G401 (cell line): ENCODE measurements at places on chromosomes 12 and 14. TPM values are rescaled to one million over a fixed set of nuclear protein-coding genes. Genes with fewer than 3 reads are reported as not detected.

The SDS gene
- 0.24 and 0.86 TPM in 2 replicates for total RNA-seq

The ABCC9 gene
- total RNA-seq, result not detected in 2 replicates

The NPFF gene
- 10.7 TPM in 1 of 2 replicates, not detected in the other for total RNA-seq

The ALDH1L2 gene
- 0.55 and 2.2 TPM in 2 replicates for total RNA-seq

The RD3L gene
- not detected in 2 replicates for total RNA-seq

The TMPRSS12 gene
- not detected in 2 replicates for total RNA-seq

The RNASE3 gene
- not detected in 2 replicates for total RNA-seq

- no peak for DNase-seq
These were observed 99.5 kb downstream of the PDZRN4 start for GRCh38 chr12:41287500-41288141.

DNA sequence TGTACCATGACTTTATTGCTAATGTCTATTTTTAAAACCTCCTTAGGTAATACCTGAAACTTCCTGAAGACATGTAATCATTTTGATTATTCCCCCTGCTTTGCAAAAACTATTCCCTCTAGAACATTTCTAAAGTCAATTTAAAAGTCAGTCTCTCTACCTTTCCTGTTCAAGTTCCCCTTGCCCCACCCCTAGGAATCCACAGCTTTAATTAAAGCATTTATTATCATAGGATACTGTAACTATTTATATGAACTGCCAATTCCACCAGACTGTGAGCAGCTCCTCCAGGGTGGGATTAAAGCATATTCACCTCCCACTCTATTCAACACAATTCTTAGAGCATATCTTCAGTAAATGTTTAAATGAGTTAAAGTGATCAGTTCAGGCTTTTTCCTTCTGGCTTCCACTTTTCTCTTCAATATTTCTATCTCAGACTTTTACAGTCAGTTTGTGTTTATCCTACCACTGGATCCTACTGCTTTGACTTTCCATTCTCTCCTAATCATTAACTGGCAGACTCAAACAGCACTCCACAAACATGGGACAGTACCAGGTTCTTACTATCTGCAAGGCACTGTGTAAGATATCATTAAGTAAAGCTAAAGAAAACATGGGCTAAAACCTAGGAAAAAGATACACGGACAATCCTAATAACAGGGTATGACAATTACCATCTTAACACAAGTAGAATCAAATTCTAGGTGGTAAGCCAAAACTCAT, 39.1 kb downstream of the PTPN21 start:
- DNase-seq, result no peak

- no peak for DNase-seq
These were observed 402.9 kb upstream of the PDE3A start for GRCh38 chr12:19965196-19966038.

GRCh38 chr14:37047996-37048395, 124.4 kb downstream of the SLC25A21 start:
- DNase-seq, result no peak

DNA sequence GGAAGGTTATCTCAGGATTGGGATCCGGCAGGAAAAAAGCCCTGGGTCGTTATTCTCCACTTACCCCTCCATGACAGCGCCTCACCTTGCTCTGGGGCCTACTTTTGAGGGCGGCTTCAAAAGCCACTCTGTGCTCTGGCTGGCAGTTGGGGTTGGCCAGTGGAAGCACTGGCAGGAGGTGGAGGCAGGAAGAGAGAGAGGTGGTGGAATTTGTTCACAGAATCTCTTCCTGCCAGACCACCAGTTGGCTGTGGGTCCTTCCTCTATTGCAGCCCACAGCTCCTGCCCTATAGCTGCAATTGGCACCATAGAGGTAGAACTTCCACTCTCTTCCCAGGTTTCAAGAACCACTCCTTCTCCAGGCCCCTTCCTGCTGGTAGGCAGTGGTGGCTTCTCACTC, 32.7 kb upstream of the SDR39U1 start:
- DNase-seq, result no peak

- DNase-seq, result no peak
These were observed 6.7 kb downstream of the TESPA1 start for GRCh38 chr12:54977857-54978256.

DNA sequence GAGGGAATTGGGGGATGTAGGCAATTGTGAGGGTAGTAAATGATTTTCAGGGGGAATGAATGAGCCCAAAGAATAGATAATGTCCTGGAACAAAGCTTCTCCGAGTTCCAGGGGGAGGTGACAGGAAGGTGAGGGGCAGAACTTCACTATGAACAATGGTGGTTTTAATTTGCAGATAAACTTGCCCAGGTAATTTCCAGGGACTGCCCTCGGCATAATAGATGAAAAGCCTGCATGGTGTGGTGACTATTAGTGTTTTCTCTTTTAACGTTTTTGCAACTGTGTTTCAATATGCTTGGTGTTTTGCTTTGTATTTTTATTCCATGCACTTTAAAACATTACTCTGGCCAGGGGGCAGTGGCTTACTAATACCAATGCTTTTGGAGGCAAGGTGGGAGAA, 325.2 kb upstream of the RGS6 start:
- DNase-seq, result no peak

DNA sequence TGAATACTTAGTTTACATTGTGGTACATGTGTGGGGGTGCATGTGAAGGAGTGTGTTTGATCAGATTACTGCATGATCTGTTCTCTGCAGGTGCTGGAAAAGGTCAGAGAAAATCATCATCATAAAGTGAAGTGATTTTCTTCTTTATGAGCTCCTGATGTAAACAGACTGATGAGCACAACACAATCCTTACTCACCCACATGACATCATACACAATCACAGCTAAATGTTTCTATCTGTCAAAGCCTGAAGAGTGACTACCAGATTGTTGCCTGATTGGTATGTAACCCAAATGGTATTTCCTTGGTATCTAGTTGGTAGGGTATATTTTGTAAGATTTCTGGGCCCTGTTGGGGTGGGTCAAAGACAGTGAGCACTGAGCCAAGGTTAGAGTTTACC, 270.8 kb downstream of the FOXG1 start:
- no peak for DNase-seq

GRCh38 chr14:90288651-90289355, 32.5 kb downstream of the PSMC1 start:
- DNase-seq, result peak; percentile 51

DNA sequence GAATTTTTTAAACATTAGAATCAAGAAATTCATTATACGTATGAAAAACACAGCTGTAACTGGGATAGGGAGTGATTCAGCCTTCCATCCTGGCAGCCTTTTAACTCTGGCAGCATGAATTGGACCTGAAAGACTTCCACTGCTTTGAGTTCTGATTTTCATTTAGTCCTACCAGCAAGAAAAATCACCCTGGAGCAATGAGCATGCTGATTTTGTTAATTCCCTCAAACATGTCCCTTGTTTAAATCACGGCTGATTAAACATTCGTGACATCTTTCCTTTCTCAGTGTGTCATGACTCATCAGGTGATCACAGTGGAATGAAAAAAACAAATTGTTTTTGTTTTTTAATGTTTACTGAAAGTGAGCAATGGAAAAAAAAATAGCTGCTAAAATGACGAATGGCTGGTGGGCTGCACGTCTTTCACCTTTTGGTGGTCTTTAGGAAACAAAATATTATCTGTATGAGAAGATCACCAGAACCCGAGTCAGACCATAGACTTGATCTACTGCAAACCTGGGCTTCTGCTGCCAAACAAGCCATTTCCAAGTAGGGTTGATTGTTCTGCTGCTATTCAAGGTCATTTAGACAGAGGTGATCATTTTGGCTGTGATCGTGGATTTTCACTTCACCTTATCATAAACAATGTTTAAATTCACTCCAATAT, 67.0 kb upstream of the CAND1 start:
- DNase-seq, result peak; percentile 7

DNA sequence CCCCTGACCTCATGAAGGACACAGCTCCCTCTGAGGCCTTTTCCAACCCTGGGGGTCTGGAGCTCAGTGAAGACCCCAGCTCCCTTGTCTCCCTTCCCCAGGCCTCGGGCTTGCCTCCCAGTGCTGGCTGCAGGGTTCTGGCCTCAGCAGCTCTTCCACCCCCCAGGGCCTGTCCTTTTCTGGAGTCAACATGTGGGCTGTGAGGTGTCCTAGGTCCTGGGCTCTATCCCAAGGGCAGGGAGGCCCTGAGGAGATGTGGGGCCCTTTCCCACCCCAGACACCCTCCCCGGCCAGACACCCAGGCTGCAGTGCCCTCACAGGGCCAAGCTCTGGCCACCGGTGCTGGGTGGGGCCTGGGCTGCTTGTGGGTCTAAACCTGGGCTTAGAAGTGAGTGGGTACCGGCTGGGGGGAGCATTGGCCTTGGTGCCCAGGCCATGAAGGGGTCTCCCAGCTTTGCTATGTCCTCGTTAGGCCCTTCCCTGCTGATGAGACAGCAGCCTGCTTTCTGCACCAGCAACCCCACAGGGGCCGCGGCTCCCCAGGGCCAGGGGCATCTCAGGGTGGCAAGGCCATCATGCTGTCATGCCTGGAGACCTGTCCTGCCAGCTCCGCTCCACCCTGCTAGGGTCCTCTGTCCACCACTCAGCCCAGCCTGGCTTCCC, 2.7 kb upstream of the CRIP2 start:
- no peak for DNase-seq

- DNase-seq, result no peak
These were observed 262.3 kb downstream of the NUAK1 start for GRCh38 chr12:105876396-105876927.

GRCh38 chr14:26765768-26766520, 168.1 kb upstream of the NOVA1 start:
- DNase-seq, result no peak

DNA sequence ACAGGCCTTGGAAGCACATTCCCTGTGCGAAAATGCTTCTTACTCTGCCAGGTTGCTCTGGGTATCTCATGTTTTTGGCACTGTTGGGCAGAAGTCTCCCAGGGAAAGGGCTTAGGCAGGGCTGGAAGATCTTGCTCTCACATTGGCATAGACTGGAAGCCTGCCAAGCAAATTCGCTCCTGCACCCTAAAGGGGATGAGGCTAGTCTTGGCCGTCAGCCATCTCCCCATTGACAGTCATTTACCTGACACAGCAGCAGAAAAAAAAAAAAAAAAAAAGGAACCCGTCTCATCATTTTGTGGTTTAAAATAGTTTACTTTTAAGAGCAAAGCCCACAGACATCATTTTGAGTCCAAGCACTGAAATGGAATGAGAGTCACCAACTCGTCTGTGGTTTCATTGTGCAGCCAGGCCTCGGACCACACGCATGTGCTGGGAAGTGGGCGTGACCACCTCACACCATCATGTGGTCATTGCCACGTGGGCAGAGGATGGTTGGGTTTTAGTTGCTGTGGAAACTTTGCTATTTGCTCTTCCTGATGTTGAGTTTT, 84.8 kb downstream of the NRXN3 start:
- DNase-seq, result peak; percentile 3

GRCh38 chr14:93132472-93133065, 16.8 kb upstream of the ITPK1 start:
- DNase-seq, result peak; percentile 23

GRCh38 chr12:65609359-65609771, 214.9 kb upstream of the HMGA2 start:
- peak; percentile 69 for DNase-seq

DNA sequence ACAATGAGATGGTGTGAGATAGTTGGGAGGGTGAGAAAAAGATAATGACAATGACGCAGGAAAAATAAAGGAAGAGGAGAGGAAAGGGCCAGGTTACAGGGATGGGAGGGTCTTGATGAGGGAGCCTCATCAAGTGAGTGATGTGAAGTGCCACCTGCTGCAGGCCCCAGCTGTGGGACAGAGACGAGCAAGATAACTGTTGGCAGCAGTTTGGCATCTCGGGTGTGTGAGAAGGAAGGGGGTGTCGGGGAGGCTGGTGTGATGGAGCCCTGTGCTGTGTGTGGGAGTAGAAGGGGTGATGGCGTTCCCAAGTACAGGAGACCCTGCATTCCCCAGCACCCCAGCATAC, 11.4 kb upstream of the TAC3 start:
- no peak for DNase-seq
